ENCODE measurements at places on chromosomes 11 and 22. TPM values are rescaled to one million over a fixed set of nuclear protein-coding genes. Genes with fewer than 3 reads are reported as not detected.

The ACCS gene
- 4.5 TPM for total RNA-seq

The CD3E gene
- total RNA-seq, result not detected

The RTCB gene
- 78.2 TPM for total RNA-seq

The PARVG gene
- not detected for total RNA-seq

The OR10A2 gene
- total RNA-seq, result not detected

The SLC22A9 gene
- total RNA-seq, result not detected

The CAPRIN1 gene
- 245 TPM for total RNA-seq

The RIMBP3B gene
- total RNA-seq, result 0.59 TPM

The OR10D3 gene
- total RNA-seq, result not detected

The DCHS1 gene
- 63.0 TPM for total RNA-seq

The NEAT1 gene
- 534 TPM for total RNA-seq

The PTGDR2 gene
- total RNA-seq, result 0.91 TPM

The SLC25A1 gene
- total RNA-seq, result 96.1 TPM

The PLAAT2 gene
- not detected for total RNA-seq

The RIBC2 gene
- 0.56 TPM for total RNA-seq

The SLC5A12 gene
- total RNA-seq, result 0.76 TPM

The OTOG gene
- not detected for total RNA-seq

The RASSF10 gene
- total RNA-seq, result not detected

The SHANK3 gene
- 4.8 TPM for total RNA-seq

The CD248 gene
- total RNA-seq, result 68.7 TPM

The VSIG10L2 gene
- not detected for total RNA-seq
